Fibroblast of skin of scalp (primary cell): ENCODE measurements at places on chromosomes 5 and 9.

DNA sequence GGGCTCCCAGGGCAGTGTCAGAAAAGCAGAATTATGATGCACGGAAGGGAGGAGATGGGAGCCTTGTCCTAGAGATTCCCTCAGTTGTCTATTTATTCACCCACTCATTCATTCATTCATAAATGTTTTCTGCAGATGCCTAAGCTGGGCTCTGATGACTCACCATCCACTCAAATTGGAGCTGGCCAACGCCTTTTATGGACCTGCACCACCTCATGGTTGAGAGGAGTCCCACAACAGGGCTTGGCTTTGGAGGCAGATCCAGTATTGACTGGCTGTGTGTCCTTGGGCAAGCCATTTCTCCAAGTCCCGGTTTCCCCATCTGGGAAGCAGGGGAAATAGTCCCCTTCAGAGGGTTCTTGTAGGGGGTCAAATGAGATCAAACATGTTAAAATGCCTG is 227.8 kb downstream of the MELK start:
- no peak for DNase-seq

- peak; percentile 30 for DNase-seq
These were observed 55.4 kb downstream of the FOXI1 start for GRCh38 chr5:170161069-170161468.

- peak; percentile 4 for DNase-seq
These were observed 137.7 kb upstream of the GRIA1 start for GRCh38 chr5:153352685-153353219.

DNA sequence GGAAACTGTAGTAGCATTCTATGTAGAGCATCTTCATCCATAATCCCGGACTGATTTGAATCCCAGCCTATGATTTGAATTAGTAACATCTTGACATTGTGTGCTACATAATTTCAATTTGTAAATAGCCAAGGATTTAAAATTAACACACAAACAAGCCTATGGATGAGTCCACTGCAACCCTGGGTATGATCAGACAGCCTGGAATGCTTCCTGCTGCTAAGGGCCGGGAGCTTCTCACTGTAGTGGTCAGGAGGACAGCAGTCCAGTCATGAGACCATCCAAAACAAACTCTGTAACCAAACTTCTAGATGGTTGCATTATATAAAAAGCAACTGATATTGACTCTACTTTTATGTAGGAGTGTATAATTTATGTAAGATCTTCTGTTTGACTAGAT is 539.3 kb downstream of the MTRR start:
- DNase-seq, result peak; percentile 17

GRCh38 chr5:123787635-123788034 is 275.7 kb downstream of the CSNK1G3 start:
- no peak for DNase-seq

- no peak for DNase-seq
These were observed 254.9 kb downstream of the SAXO1 start for GRCh38 chr9:18778147-18778546.

- DNase-seq, result no peak
These were observed 89.9 kb upstream of the FSD1L start for GRCh38 chr9:105357937-105358336.

- DNase-seq, result no peak
These were observed 137.6 kb upstream of the LPCAT1 start for GRCh38 chr5:1661311-1661710.

DNA sequence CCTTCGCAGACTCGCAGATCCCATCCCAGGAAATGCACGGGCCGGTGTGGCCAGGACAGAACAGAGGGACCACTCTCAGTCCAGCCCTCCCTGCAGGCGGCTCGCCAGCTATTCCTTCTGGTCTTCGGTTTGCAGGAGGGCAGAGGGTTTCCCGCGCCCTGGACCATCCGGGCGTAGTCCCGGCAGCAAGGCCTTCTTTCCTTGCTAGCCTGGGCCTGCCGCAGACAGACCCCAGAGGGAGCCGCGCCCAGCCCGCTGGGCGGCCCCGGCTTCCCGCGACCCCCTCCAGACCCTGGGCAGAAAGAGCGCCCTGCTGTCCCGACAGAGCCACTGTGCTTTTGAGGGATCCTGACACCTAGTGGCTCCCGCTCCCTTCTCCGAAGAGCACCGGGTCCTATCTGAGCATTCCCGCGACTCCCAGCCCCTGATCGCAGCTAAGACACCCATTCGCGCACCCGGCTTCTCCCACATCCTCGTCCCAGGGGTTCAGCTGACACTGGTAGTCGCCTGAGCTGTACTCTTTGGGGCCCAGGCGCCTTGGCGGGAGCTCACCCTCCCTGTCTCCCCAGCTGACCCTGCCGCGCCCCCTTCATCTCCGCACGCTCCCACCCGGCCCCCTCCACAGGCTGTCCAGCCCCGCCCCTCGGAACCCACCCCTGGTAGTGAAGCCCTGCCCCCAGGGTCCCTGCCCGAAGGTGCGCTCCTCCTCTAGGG is 1.1 kb downstream of the CFAP90 start:
- no peak for DNase-seq

DNA sequence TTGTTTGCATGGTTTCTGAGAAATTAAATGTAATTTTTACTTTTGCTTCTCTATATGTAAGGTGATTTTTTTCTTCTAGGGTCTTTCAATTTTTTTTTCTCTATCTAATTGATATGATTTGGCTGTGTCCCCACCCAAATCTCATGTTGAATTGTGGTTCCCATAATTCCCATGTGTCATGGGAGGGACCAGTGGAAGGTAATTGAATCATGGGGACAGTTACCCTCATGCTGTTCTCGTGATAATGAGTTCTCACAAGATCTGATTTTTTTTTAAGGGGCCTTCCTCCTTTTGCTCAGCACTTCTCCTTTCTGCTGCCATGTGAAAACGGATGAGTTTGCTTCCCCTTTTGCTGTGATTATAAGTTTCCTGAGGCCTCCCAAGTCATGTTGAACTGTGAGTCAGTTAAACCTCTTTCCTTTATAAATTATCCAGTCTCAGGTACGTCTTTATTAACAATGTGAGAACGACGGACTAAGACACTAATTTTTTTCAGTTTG is 150.8 kb downstream of the MTRR start:
- no peak for DNase-seq

DNA sequence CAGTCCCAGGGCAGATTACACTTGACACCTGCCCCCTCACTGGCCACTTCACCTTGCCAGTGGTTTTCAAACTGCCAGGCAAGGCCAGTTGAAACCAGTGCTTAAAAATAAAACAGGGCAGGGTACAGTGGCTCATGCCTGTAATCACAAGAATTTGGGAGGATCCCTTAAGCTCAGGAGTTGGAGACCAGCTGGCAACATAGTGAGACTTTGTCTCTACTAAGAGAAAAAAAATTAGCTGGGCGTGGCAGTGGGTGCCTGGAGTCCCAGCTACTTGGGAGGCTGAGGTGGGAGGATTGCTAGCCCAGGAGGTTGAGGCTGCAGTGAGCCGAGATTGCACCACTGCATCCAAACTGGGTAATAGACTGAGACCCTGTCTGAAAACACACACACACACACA is 58.1 kb downstream of the ROPN1L start:
- DNase-seq, result no peak

DNA sequence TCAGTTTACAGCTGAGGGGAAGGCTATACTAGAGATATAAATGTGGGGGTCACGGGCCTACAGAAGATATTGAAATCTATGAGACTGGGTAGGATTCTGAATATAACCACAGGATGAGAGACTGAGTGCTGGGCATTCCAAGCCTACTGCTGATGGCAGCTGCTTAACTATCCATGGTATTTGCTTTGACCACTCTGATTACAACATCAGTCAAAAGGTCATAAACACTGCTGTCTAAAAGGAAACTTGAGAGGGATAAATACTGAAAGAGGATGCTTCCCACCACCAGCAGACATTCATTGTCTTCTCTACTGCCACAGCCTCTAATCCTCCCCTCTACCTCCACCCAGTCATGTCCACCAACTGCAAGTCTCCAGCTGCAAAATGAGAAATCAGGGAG is 3.8 kb downstream of the ZNF622 start:
- peak; percentile 73 for DNase-seq

DNA sequence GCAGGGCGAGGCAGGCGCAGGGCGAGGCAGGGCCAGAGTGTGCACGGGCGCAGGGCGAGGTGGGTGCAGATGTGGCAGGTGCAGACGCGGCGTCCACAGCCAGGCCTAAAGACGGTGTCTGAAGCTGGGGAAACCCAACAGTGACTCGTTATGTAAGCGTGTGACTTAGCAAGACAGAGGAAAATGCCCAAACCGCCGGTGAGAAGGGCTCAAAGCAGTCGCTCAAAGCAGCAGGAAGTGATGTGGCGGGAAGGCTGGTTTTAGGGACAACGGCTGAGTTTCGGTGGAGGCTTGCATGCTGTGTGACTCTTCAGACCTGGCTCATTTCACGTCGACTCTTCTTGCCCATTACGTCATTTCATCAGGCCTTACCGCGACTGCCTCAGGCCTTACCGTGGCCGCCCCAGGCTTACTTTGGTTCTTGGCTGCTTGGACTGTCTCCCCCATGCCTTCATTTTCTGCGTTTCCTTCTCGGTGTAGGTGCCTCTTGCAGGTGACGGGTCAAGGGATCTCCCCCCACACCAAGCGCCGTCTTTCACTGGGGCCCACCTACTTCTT is 50.5 kb upstream of the EXOC3 start:
- peak; percentile 82 for DNase-seq
